ENCODE measurements at places on chromosomes 1 and 21. TPM values are rescaled to one million over a fixed set of nuclear protein-coding genes. Genes with fewer than 3 reads are reported as not detected.

- no peak for DNase-seq
These were observed 104.7 kb downstream of the SPATA46 start for GRCh38 chr1:162271972-162272371.

DNA sequence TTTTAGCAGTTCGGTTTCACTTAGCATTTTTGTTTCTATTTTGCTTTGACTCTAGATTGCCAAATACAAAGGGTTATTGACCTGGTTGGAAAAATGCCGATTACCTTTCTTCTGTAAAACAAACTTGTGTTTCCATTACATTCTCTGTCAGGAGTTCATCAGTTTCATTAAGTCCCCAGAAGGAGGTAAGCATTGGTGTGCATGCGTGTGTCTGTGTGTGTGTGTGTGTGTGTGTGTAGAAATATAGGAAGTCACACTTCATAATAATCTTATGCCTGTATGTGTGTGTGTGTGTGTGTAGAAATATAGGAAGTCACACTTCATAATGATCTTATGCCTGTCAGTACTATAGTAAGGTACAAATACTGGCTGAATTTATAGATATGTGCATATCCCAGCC lies 10.0 kb downstream of the RGSL1 start:
- DNase-seq = no peak

- no peak for DNase-seq
These were observed 35.8 kb downstream of the CELF3 start for GRCh38 chr1:151680826-151681225.

Gene BACH1
- 16.0 TPM for total RNA-seq

Gene ACOT7
- total RNA-seq = 6.6 TPM

All from right atrium auricular region (tissue), 2 donors.